NCI-H1694 treated with DMSO at 0.1 percent for 48 hours (cell line): ENCODE measurements at places on chromosomes 11 and 22.
A peak's percentile ranks its signal among the peaks of the same experiment; 100 is the strongest.

- DNase-seq, result no peak
Measured at GRCh38 chr11:94858012-94858705, 90.0 kb downstream of the AMOTL1 start.

DNA sequence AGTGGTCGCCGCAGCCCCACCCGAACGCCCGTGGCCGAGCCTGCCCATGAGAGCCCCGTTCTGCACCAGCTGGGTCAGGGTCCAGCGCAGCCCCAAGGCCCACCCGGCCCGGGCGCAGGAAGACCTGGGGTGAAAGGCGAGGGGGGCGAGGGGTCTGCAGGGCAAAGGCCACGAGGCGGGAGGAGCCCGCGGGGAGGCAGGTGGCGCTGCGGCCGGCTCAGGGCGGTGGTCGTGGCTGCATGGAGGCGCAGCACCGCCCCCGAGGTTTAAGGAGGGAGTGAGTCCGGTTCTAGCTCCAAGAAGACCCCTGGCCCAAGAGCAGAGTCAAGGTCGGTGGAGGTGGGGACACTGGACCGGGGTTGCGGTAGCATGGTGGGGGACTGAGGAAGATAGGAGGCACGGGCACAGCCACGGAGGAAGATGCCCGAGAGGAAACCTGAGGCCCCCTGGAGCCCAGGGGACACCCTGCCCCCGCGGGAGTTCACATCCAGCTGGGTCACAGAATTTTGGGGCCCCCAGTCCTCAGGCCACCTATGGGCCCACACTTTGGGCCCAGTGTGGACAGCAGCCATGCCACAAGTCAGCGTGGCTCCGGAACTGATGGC lies 514 bp upstream of the HDAC10 start:
- no peak for DNase-seq

GRCh38 chr22:19639610-19640135 lies 74.6 kb upstream of the SEPTIN5 start:
- DNase-seq, result no peak

GRCh38 chr22:37431801-37432707 lies 4.8 kb upstream of the ELFN2 start:
- no peak for DNase-seq

GRCh38 chr11:132773751-132774150 lies 758.5 kb downstream of the OPCML start:
- DNase-seq, result no peak

GRCh38 chr11:69295079-69295994 lies 1.4 kb downstream of the MYEOV start:
- no peak for DNase-seq

DNA sequence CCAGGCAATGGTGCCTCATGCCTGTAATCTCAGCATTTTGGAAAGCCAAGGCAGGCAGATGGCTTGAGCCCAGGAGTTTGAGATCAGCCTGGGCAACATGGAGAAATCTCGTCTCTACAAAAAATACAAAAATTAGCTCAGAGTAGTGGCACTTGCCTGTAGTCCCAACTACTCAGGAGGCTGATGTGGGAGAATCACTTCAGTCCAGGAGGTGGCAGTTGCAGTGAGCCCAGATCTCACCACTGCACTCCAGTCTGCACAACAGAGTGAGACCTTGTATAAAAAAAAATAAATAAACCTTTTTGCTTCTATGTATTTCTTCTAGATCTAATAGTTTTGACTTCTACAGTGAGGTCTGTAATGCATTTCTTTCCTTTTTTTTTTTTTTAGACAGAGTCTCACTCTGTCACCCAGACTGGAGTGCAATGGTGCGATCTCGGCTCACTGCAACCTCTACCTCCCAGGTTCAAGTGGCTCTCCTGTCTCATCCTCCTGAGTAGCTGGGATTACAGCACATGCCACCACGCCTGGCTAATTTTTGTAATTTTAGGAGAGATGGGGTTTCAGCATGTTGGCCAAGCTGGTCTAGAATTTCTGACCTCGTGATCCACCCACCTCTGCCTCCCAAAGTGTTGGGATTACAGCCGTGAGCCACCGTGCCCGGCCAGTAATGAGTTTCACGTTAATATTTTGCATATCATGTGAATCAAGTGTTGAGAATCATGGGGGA lies 18.1 kb upstream of the RDX start:
- DNase-seq, result no peak

GRCh38 chr11:68969386-68969785 lies 11.4 kb downstream of the MRGPRD start:
- DNase-seq, result no peak

DNA sequence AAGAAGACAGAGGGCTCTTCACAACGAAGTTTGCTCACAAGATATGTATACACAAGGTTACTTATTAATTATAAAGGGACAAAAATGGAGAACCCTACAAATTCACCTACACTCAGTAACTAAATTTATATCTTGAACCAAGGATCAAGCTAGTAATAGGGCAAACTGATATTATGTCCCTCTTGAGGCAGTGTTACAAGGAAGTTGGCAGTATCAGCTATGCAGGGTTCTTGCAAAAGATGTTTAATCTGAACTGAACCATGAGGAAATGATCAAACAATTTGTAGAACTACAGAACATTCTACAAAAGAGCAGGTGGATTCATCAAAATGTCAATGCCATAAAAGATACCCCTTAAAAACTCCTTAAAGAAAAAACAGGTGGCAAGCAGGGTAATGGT lies 10.7 kb downstream of the CADM1 start:
- DNase-seq, result no peak

DNA sequence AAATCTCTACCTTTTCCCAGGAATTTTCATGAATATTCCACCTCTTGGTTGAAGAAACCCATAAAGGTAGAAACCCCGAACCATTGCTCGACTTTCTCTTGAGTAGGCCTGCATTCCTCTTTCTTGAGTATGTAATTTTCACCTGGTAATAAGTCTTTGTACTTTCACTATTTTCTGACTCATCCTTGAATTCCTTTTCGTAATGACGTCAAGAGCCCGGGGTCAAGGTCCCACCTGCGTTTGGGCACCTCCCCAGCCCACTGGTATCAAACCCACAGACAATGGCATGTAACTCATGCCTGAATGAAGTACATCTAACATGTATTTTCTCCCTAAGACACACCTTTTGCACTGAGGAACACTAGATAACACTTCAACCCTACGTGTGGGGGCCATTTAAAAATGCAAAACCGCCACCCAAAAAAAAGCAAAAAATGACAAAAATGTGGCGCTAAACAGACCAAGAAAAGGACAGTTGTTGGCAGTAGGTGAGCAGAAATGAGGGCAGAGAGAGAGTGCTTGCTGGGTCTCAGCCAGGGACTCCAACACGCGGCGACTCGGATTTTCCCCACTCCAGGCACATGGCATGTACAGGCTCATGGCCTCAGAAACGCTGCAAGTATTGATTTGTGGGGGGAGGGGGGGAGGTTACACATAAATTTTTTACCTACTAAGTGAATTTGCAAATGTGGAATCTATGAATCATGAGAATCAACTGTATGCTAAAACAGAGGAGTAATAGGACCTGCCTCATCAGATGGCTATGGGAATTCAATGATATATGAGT lies 4.1 kb upstream of the C11orf24 start:
- no peak for DNase-seq

- DNase-seq, result no peak
Measured at GRCh38 chr11:34475656-34476055, 36.9 kb downstream of the CAT start.

DNA sequence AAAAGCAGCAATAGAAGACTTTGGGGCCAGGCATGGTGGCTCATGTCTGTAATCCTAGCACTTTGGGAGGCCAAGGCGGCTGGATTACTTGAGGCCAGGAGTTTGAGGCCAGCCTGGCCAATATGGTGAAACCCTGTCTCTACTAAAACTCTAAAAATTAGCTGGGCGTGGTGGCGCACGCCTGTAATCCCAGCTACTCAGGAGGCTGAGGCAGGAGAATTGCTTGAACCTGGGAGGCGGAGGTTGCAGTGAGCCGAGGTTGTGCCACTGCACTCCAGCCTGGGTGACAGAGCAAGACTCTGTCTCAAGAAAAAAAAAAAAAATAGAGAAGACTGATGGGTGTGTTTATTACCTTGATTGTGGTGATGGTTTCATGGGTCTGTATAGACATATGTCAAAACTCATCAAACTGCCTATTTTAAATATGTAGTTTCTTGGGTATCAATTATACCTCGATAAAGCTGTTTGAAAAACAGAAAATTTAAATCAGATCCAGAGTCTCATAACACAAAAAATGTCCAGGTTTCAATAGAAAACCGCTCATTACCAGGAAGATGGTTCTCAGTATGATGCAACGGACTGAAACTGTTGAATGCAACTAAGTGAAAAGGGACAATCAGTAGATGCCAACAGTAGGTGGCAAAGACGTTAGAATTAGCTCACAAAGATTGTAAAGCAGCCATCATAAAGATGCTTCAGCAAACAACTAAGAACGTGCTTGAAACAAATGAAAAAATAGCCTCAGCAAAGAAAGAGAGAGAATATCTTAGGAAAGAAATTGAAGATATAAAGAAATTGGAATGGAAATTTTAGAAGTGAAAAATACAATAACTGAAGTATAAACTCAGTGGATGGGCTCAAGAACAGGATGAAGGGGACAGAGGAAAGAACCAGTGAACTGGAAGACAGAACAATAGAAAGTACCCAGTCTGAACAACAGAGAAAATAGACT lies 33.1 kb upstream of the SEPTIN5 start:
- DNase-seq, result no peak

DNA sequence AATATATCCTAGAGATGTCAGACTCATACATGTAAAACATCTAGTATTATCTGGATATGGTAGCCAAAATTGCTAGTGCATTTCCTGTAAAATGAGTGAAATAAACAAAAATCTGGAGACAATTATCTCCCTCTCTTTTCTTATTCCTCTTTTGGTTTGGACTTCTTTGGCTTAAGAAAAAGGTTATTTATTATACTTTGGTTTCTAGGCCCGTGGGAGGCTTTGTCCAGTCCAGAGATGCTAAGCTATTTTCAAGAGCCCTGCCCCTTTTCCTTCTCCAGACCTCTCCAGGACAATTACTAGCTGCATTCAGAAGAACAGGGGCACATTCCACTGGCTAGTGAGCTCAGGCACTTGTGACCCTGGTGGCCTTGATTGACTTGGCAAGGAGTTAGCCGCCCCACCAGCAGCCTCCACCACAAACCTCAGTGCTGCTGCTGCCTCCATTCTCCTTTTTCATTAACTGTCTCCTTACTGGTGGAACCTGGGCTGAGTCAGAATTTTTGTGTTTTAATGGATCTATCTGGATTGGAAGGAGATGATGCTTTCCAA lies 747.3 kb upstream of the TENM4 start:
- no peak for DNase-seq

- DNase-seq, result no peak
Measured at GRCh38 chr11:3368199-3368598, 10.7 kb downstream of the ZNF195 start.

- peak; percentile 55 for DNase-seq
Measured at GRCh38 chr22:20155330-20156041, 4.6 kb upstream of the CCDC188 start.

- DNase-seq, result no peak
Measured at GRCh38 chr11:112017538-112017937, 7.7 kb upstream of the DLAT start.

- no peak for DNase-seq
Measured at GRCh38 chr11:2582351-2582945, 117.3 kb downstream of the KCNQ1OT1 start.

DNA sequence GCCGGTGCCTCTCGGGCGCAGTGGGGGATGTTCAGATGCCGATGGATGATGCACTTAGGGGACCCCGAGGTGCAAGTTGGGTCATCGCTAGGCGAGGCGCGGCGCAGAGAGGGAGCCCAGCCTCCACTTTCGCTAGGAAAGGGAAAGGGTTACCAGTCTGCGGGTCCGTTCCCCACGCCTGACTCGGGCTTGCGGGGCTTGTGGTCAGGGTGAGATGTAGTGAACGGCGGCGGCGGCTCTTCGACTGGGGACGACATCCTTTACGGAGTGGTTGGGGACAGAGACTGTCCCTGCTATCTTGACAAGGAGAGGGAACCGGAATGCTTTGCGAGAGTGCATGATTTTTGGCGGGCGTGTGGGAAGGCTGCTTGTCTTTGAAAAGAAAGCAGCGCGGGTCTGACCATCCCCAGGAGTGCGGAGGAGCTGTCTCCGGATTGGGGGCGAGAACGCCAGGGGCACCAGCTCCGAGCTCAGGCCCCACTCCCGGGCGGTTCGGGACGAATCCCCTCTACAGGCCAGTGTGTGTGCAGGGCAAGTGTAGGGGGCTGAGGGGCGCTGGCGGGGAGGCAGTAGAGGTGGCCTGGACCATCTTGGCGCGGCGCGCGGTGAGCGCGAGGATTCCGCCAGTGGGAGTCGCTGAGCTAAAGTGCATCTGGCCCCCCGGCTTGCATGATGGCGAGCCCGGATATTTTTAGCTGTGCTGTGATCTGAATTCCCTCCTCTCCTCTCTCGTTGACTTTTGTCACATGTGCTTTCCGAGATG lies 1.1 kb downstream of the FAT3 start:
- DNase-seq, result no peak

- DNase-seq, result no peak
Measured at GRCh38 chr11:123173040-123173855, 21.8 kb downstream of the CLMP start.

- DNase-seq, result no peak
Measured at GRCh38 chr11:8803973-8804372, 107.0 kb upstream of the AKIP1 start.

GRCh38 chr11:360326-361280 lies 8.7 kb upstream of the B4GALNT4 start:
- no peak for DNase-seq

- DNase-seq, result no peak
Measured at GRCh38 chr11:64753019-64753379, 6.8 kb downstream of the PYGM start.

- no peak for DNase-seq
Measured at GRCh38 chr22:17486313-17486712, 77.0 kb upstream of the SLC25A18 start.

DNA sequence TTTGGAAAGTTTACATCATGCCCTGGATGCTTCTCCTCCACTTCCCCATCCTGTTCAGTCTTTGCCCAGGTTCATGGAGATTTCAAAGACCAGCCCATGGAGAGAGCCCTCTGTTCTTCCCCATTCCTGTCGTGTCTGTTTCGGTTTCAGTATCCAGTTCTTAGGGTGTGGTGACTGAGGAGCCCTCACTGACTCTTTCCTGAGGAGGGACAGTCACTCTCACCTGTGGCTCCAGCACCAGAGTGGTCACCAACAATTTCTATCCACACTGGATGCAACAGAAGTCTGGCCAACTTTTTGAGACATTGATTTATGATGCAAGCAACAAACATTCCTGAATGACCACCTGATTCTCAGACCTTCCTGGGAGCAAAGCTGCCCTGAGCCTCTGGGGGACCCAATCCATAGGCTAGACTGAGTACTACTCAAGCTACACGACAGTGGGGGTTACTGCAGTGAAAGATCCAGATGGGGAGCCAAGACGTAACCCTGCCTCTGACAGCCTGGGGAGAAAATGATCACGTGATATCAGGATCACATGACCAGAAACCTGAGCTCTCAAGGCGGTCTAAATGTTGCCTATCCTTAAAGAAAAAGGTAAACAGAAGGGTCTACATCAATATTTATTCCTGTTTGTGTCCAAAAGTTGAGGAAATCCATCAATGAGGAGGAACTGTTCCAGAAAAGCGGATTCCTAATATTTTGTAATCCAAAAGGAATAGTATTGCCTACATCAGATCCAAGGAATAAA lies 76.2 kb upstream of the VPREB1 start:
- peak; percentile 85 for DNase-seq

GRCh38 chr11:111976119-111976766 lies 39.1 kb downstream of the DIXDC1 start:
- no peak for DNase-seq
